Neural crest cell (in vitro differentiated cells): ENCODE measurements at places on chromosomes 12 and 14. TPM values are rescaled to one million over a fixed set of nuclear protein-coding genes. Genes with fewer than 3 reads are reported as not detected.

- no peak for DNase-seq
Measured at GRCh38 chr12:4215229-4216186, 58.1 kb upstream of the CCND2 start.

GRCh38 chr14:65213316-65213715, 111.0 kb upstream of the MAX start:
- no peak for DNase-seq

DNA sequence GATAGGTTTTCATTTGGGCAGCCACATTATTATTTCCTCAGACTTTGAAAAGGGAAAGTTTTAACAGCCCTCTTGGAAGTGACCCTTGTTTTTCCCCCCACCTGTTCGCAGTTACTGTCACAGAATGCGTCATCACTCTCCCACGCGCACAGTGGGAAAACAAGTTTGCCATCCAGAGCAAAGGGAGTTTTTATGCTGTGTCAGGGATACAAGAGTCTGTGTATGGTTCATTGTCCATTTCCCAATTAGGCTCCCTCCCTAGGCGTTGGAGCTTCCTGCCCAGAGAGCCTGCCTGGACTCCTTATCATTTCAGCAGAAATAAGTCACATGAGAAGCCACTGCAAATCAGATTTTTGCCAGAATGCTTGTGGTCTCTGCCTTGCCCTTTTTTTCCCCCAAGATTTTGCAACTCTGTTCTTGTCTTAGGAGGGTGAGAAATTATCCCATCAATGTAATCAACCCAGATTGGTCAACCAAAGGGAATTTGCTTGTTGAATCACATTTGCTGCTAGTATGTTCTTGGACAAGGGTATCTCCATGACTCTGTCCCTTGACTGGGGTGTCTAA, 104.1 kb downstream of the IGF1 start:
- DNase-seq = no peak

DNA sequence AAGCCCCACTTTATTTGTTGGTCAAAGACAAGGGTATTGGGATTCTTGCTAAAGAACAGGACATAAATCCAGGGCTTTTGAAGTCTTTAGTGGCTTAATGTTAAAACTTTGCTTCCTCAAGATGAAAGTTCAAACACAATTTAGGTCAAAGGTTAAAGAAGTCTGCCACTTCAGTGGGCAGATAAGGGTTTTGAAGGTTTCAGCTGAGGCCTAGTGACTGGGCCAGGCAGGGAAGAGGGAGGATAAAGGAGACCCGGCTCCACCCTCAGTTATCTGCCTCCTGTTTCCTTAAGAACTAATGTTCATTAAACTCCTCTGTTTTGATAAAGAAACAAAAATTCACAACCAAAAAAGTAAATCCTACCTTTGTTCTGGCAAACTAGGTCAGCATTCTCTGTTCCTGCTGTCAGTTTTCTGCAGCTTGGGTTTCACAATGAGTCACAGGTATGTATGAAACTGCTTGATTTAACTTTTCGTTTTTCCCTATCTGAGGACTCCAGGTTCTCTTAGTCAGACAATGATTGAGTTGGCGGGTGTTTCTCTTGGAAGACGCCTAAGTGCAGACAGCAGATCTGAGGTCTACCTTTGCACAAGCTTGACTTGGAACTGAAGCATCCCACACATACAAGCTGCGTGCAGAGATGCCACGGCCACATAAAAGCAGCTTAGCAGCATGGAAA, 208.3 kb downstream of the EXOC5 start:
- no peak for DNase-seq

The DPPA3 gene
- not detected in 2 replicates for total RNA-seq

The LYZ gene
- 0.26 TPM in 1 of 2 replicates, not detected in the other for total RNA-seq

The FGF6 gene
- not detected in 2 replicates for total RNA-seq

The RBMS2 gene
- 29.3 and 33.5 TPM in 2 replicates for total RNA-seq
